ENCODE measurements at places on chromosomes 11 and 22. TPM values are rescaled to one million over a fixed set of nuclear protein-coding genes. Genes with fewer than 3 reads are reported as not detected.

PANX2 gene
- total RNA-seq: 0.16 TPM

DENND6B gene
- 0.60 TPM for total RNA-seq

MS4A5 gene
- total RNA-seq: not detected

OSM gene
- total RNA-seq: not detected

H19 gene
- 4,559 TPM for total RNA-seq

APOL5 gene
- not detected for total RNA-seq

DNA sequence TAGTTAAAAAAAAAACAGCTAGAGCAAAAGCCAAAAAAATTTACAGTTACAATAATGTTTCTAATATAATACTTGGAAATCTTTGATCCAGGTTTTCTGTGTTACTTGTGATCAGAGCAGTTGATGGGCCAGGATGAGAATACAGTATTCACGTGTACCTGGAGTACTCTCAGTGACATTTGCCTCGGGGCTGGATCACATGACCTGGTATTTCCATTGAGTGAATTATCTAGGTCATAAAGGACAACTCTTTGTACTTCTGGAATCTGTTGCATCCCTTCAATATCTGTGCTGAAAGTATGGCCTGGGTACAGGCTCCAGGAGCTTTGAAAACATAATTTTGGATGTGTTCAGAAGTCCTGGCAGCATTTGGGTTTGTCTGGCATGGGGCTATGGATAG lies 93.5 kb downstream of the GRAMD1B start:
- no peaks in the 10 kb centered on the region for H3K4me1 ChIP-seq
- H3K36me3 ChIP-seq: no peaks in the 10 kb centered on the region
- H3K27me3 ChIP-seq: no peaks in the 10 kb centered on the region
- no peak overlapping the region for H3K27ac ChIP-seq
- DNase-seq: no peak

DNA sequence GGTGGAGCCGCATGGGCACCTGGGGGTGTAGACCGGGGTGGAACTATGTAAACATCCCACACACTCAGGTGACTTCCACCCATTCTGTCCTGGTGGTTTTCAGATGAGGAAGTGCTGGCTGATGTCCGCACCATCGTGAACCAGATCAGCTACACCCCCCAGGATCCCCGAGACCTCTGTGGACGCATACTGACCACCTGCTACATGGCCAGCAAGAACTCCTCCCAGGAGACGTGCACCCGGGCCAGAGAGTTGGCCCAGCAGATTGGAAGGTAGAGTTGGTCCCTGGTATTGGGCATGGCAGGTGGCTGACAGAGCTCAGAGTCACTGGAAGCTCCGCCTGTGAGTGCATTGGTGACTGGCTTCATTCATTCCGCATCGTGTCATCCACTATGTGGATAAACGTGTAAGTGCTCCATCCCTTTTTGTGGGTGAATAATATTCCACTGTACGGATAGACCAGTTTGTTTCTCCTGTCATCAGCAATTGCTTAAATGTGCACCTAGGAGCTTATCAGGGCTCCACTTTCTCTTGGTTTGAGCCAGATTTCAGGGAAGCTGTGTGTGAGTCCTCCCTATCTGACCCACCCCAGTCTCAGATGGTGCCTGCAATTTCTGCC lies 29.9 kb downstream of the NADSYN1 start:
- no peaks in the 10 kb centered on the region for H3K4me1 ChIP-seq
- H3K4me3 ChIP-seq: no peak overlapping the region
- H3K27me3 ChIP-seq: no peaks in the 10 kb centered on the region
- no peak overlapping the region for H3K27ac ChIP-seq

GRCh38 chr11:118060869-118061268 lies 16.0 kb upstream of the TMPRSS4 start:
- peak; percentile 44 for DNase-seq
- peaks cover 15% of the 10 kb centered on the region for H3K4me1 ChIP-seq
- H3K27me3 ChIP-seq: no peaks in the 10 kb centered on the region

DNA sequence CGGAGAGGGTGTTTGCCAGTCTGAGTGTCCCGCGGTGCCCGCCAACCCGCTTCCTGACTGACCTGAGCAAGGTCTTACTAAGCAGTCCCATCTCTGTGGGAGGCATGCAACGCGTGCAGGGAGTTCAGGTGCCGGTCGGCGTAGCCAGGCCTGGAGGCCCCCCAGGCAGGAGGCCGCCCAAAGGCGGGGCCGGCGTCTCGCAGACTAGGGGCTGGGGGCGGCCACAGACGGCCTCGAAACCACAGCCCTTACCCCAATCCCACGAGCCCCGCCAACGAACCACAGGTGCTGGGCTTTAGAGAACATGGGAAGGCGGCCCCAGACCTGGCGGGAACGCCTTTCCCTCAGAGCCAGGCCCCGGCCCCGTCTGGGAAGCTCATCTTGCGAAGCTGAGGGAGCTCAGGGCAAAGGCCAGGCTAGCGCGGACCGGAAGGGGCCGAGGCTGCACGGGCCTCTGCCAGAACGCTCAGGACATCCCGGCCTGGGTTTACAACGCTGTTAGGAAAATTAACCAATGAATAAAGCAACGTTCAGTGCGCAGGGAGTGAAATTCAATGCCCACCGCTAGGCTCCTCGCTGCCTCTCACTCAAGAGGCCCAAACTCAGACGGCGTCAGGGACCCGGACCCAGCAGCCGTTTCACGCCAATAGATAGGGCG lies 2.1 kb upstream of the MTFP1 start:
- H3K27ac ChIP-seq: peak overlapping the region; percentile 97
- no peak for DNase-seq
- peaks cover 24% of the 10 kb centered on the region for H3K4me1 ChIP-seq
- H3K36me3 ChIP-seq: no peaks in the 10 kb centered on the region
- H3K4me3 ChIP-seq: peak overlapping the region; percentile 83
- no peaks in the 10 kb centered on the region for H3K27me3 ChIP-seq

DNA sequence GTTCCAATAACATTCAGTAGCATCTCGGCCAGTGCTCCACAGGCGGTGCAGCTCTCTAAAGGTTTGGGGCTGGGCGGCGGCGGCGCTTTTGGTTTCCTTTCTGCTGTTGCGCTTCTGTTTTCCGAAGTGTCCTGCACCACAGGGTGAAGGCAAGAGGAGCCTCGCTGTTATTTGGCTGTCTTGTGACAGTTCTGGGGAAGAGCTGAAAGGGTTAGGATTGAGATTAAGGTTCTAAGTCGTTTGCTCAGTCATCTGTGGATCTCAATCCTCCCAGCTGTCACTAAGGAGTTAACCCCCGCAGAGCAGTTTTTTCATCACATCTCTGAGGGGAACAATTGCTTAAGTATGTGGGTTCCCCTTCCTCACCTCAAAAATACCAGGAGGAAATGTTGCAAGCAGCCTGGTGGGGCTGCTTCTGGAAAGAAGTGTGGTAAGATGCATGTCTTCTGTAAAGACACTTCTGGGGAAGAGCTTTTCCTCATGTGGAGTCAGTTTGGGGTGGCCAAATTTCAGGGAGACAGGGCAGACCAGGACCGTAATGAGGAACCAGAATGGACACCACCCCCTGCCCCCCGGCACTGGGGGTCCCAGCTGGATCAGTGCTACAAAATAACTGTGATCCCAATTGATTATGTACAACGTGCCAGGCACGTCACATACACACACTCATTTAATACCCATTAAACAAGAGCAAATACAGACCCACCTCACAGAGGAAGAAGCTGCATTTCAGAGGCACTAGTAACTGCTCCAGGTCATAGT lies 14.2 kb downstream of the TMEM121B start:
- no peak overlapping the region for H3K27ac ChIP-seq
- no peak overlapping the region for H3K4me3 ChIP-seq
- no peak for DNase-seq
- H3K4me1 ChIP-seq: no peaks in the 10 kb centered on the region
- H3K27me3 ChIP-seq: no peaks in the 10 kb centered on the region
- H3K36me3 ChIP-seq: peaks cover 16% of the 10 kb centered on the region

GRCh38 chr22:47090591-47091245 lies 328.3 kb downstream of the TBC1D22A start:
- H3K36me3 ChIP-seq: no peaks in the 10 kb centered on the region
- no peak for DNase-seq
- H3K4me3 ChIP-seq: no peak overlapping the region
- no peak overlapping the region for H3K27ac ChIP-seq
- no peaks in the 10 kb centered on the region for H3K27me3 ChIP-seq

DNA sequence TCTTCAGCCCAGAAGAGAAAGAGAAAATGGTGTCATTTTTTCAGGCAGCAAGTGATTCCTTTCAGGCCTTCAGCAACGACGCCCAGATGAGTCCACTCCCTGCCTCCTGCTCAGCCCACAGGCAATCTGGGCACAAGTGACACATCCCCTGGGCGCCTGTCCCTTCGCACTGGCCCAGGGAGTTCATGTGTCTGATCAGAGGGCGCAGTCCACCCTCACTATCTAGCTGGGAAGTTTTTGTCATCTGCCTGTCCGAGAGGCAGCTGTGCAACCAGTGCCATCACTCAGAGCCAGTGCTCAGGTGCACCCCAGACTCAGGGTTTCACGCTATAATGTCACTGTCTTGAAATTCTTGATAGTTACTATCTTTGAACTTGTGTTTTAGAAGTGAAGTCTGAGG lies 1.4 kb upstream of the KCNQ1OT1 start:
- no peaks in the 10 kb centered on the region for H3K36me3 ChIP-seq
- H3K4me3 ChIP-seq: no peak overlapping the region
- H3K27me3 ChIP-seq: no peaks in the 10 kb centered on the region
- peaks cover 17% of the 10 kb centered on the region for H3K4me1 ChIP-seq

DNA sequence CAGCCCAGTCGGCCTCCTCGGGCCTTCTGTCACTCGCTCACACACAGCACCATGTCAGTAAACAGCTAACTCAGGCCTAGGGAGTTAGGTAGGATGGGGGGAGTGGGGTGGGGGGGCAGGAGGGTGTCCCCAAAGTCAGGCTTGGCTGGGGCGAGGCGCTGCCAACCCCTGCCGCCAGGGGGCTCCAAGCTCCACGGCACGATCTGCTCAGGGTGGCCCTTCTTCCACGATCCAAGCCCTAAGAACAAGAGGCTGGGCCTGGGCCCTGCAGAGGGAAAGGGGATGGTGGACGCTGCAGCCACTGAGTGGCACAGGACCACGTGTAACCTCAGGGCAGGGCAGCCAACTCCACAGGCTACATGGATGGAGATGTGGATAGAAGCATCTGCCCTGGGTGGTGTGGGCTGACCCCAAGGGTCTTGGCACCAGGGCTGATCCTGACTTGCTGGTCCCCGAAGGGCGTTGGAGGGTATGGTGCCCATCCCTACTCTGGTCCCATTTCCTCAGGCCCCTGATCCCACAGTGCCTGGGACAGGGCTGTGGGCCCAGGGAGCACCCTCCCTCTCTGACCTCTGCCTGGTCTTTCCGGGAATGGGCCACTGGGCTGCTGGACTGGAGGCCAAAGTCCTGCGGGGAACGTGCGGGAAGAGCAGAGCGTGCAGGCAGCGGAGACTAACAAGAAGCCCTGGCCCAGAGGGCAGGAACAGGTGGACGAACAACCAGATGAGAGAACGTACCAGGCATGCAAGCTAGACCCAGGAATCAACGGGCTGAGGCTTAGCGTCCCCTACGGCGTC lies 29.1 kb upstream of the TXNRD2 start:
- H3K4me1 ChIP-seq: no peaks in the 10 kb centered on the region
- peaks cover 78% of the 10 kb centered on the region for H3K36me3 ChIP-seq
- no peaks in the 10 kb centered on the region for H3K27me3 ChIP-seq
- H3K4me3 ChIP-seq: no peak overlapping the region
- no peak overlapping the region for H3K27ac ChIP-seq
- DNase-seq: peak; percentile 74

- no peak overlapping the region for H3K27ac ChIP-seq
- no peaks in the 10 kb centered on the region for H3K27me3 ChIP-seq
- no peak overlapping the region for H3K4me3 ChIP-seq
- H3K4me1 ChIP-seq: no peaks in the 10 kb centered on the region
- DNase-seq: no peak
These were observed 21.2 kb upstream of the FEZ1 start for GRCh38 chr11:125517116-125517770.

- peaks cover 28% of the 10 kb centered on the region for H3K4me1 ChIP-seq
- no peak overlapping the region for H3K4me3 ChIP-seq
- H3K27me3 ChIP-seq: no peaks in the 10 kb centered on the region
- no peak for DNase-seq
- no peak overlapping the region for H3K27ac ChIP-seq
These were observed 32.6 kb upstream of the PARVB start for GRCh38 chr22:43991316-43992020.

- H3K27ac ChIP-seq: no peak overlapping the region
- no peak for DNase-seq
- no peak overlapping the region for H3K4me3 ChIP-seq
These were observed 114.5 kb upstream of the MTNR1B start for GRCh38 chr11:92854952-92855351.
